ENCODE measurements at places on chromosomes 3 and 15.

DNA sequence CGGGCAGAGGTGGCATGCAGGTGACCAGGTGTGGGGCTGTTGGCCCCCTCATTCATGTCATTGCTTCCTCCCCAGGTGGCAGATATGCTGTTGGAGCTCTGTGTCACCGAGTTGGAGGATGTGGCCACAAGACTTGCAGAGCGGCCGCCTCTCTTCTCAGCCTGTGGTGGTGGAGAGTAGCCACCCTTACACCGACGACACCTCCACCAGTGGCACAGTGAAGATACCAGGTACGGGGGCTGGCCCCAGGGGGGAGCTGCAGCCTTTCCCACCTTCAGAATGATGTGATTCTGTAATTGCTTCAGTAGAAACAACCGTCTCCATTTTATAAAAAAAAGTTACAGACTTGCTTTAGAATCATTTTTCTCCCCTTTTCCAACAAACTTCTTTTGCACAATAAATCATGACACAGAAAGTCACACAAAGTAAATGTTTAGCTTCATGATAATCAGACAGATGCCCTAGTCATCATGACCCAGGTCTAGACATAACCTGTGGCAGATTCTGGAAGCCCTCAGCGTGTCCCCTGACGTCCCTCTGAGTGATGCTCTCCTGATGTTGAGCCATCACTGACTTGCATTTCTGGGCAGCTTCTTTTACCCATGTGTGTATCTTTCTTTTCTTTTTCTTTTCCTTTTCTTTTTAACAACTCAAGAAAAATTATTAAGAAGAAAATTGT, 76.0 kb upstream of the FAN1 start:
- DNase-seq, result no peak

DNA sequence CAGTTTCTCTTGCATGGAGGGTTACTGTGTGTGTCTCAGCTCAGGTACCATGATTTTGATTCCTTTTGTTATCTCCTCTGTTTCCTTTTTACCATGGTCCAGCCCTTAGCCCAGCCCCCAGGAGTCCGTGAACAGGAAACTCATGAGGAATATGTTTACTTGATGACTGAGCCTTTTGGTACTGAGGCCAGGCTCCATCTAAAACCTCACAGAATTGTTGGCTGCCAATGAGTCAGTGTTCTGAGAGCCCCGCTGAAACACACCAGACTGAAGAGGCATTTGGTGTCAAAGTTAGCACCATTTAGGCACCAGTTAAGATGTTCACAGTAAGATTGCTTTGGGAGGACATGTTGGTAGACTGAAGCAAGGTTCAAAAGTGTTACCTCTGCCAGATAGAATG, 80.9 kb downstream of the DGKG start:
- DNase-seq, result no peak

- no peak for DNase-seq
These were observed 204.5 kb downstream of the XXYLT1 start for GRCh38 chr3:195066441-195066841.

DNA sequence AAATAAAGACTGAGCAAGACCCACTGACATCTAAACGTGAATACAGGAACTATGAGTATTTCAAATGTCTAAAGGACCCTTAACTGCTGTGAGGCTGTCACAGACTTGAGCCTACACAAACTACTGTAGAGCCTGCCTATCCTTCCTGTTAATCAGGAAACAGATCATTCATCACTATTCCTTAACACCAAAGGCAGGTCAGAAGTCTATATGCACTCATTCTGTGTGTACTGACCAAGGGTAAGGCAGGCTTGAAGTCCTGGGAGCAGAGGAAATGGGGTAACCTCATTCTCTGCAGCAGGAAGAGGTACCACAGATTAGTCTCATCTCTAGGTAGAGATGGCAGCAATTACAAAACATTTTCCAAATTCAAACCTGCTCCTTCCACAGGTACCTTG, 30.7 kb downstream of the NPTN start:
- no peak for DNase-seq

Measured in GM10248 (cell line).